ENCODE measurements at places on chromosomes 1 and 21. TPM values are rescaled to one million over a fixed set of nuclear protein-coding genes. Genes with fewer than 3 reads are reported as not detected.

GBP3 gene
- total RNA-seq: 15.5 TPM

SH2D2A gene
- total RNA-seq: 2.3 TPM

PDZK1IP1 gene
- total RNA-seq: not detected

SMPDL3B gene
- total RNA-seq: not detected

KCNJ10 gene
- total RNA-seq: not detected

SLC26A9 gene
- total RNA-seq: not detected

C1QC gene
- total RNA-seq: not detected

Measured in activated B cell treated with CpG ODN at 0.5 μM for 24 hours (primary cell).